GM23248 (cell line): ENCODE measurements at places on chromosomes 4 and X.

DNA sequence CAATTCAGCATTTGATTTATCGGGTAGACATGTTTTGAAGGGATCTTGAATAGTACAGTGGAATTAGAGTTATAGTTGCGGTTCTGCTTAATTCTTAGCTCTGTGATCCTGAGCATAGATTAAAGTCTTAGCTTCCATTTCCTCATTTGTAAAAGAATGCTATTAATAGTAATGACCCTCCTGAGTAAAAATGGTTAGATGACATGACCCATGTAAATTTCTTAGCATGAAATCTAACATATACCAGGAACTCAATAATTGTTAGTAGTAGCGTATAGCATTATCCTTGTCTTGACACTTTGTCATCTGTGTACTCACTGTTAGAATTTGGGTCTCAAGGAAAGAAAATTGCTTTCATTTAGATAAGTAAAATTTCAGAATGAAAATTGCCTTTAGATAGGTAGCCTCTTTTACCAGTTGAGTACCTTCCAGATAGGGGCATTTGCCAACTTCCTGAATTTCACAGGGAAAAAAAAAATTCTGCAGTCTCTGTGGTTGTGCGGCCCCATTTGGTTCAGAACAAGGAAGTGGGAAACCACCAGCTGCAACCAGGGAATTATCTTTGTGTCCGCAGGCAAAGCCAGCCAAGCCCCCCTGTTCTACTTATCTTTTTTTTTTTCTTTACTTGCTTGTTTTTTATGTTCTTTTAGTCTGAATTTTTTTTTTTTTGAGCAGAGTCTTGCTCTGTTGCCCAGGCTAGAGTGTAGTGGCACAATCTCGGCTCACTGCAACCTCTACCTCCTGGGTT is 86.9 kb downstream of the TMEM164 start:
- DNase-seq, result no peak

DNA sequence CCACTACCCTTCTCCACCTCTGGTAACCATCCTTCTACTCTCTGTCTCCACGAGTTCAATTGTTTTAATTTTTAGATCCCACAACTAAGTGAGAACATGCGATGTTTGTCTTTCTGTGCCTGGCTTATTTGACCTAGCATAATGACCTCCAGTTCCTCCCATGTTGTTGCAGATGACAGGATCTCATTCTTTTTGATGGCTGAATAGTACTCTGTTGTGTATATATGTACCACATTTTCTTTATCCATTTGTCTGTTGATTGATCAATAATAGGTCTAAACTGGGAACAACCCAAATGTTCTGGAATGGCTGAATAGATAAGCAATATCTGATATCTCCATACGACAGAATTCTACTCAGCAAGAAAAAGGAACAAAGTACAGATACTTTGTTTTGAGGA is 67.2 kb downstream of the DIPK2B start:
- DNase-seq, result no peak

GRCh38 chr4:47827343-47828047 is 10.4 kb downstream of the CORIN start:
- no peak for DNase-seq

DNA sequence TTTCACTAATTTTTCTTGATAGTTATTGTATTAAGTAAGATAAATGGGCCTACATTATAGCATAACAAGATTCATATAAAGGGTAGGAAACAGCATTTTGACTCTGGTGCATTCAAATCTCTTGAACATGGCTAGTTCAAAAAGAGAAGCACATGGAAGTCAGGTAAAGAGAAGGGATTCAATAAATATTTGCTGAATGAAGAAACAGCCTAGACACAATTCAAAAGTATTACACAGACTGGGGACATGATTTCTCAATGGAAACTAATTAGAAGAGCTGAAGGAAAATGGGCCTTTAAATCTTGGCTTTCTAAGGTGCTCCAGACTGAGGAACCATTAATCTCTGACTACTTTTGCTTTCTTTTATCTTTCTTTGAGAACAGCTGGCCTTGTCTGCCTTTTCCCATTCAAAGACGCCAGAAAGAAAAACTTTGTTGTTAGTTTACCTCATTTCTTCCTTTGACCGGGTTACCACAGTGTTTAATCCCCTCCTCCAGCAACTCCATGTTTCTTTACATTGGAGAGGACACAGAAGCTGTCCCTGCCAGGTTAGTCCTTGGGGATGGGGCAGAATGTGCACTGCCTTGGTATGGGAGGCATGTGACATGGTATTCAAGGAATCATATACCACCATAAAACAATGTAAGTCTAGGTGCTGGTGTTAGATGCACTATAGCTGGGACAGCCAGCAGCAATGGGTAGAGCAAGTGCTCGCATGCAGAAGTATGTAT is 264.2 kb downstream of the CAMK2D start:
- DNase-seq, result no peak

DNA sequence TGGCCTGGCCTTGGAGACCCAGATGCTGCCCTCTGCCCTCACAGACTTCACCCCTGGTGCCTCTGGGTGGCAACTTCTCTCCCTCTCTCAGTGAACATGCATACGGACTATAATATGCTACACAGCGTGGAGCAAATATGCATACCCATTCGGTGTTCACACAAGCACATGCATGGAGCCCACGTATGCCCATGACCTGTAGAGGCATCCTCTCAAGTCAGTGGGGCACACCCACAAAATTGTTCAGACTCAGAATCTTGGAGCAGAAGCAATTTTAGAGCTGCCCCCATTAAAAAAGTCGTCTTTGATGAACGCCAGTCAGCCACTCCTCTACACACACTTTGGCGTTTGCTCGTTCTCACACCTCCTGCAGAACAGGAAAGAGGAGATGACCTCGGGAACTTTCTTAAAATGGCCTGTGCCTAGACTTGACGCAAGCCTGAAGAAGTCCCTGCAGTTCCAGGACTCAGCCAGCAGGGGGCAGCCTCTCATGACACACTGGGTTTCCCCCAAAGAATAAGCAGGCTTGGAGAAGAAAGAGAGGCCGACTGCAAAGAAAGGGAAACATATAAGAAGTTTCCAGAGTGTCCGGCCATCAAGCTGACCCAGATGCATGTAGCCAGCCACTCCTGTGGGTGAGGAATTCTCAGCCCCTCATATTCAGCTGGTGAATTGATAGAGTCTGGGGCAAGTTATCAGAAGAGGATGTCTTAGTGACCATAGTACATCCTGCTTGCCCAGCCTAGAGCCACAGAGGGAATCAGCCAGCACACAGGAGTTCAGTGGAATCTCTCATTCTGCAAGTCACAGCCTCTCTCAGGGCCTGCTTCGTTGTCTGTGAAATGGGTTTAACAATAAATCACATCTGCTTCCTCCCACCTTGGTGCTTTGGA is 17.3 kb downstream of the APLN start:
- DNase-seq, result peak; percentile 59
